ENCODE measurements at places on chromosomes 2 and 18.
A peak's percentile ranks its signal among the peaks of the same experiment; 100 is the strongest.

- DNase-seq, result no peak
Observed at GRCh38 chr2:71101656-71102055, 28.4 kb downstream of the MCEE start.

GRCh38 chr2:128710729-128711128 is 392.1 kb upstream of the HS6ST1 start:
- DNase-seq, result no peak

GRCh38 chr2:216692636-216693413 is 2.5 kb downstream of the IGFBP5 start:
- peak; percentile 83 for DNase-seq

DNA sequence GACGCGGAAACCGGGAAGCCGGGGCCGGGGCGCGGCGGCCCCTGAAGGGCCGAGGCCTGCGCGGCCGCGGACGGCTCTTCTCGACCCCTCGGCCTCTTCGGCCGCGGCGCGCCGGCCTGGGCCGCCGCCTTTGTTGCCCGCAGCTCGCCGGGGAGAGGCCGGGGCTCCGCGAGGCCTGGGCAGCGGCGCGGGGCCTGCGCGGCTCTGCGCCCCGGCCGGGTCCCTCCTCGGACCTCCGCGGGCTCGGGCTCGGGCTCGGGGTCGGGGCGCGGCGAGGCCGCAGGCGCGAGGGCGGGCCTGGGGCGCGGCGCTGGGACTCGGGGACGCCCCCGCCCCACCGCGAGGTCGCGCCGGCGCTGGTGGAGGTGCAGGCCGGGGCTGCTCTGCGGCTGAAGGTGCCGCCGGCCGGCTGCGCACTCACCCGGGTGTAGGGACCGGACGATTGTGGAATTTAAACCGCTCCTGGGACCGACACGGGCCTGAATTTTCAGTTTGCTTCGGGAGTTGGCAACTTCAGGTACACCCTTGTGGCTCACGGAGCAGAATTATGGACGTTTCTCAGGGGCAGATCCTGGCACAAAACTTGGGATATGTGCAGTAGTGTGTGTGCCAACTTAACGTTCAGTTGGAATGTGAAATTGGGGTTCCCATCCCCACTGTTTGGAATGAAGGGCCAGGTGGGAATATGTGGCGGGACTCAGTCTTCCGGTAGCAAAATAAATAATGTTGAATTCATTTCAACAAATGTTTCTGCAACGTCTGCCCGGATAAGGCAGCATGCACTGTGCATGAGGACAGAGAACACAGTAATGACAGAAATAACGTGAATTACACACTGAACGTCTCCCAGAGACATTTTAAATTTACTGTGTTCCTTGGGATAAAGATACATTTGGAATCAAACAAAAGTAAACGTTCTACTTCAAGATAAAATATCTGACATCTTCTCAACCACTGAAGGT is 787 bp downstream of the SOCS6 start:
- peak; percentile 41 for DNase-seq

DNA sequence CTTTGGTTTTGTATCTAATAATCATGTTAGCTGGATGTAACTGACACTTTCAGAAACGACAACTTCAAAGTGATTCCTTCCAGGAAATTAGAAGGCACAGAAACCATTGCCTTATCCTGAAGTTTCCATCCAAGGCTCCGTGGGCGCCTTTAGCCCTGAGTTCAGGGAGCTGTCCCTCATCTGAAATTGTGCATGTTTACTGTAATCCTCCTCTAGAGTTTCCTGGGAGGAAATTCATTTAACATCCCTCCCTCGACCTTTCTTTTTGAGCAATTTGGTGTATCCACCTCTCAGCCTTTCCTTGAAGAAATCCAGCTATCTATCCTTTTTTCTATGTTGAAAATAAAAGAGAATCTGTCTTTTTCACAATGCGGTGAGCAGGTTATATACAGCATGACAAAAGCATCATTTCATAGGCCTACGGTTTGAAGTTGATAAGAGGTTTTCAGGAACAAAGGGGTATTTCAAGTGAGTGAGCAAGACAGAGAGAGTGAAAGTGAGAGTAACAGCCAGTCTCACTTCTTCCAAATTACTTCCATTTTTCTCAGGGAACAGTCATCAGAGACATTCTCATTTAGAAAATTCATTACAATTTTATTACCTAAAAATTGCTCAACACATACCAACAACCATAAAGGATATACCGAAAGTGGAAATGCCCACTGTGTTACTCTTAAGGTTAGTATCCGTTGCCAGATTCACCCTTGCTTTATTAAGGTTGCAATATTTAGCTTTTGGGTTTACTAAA is 167.3 kb downstream of the MREG start:
- no peak for DNase-seq

- DNase-seq, result no peak
Observed at GRCh38 chr2:42886921-42887320, 94.5 kb upstream of the HAAO start.

DNA sequence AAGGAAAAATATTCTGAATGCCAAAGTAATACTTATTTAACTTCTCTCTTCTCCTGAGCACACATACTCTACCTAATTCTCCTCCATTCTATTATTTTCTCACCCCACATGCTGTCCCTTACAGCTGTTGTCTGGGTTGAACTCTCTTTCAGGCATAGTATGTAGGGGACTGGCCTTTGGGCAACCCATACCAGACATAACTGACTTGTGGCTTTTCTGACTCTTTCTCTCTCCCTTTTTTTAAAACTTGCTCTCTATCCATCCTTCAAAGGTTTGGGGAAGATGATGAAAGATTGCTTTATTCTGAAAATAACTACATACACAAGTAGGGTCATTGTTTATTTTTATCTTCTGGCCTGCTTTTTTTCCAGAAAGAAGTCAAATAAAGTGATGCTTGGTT is 69.9 kb upstream of the NOSTRIN start:
- no peak for DNase-seq

DNA sequence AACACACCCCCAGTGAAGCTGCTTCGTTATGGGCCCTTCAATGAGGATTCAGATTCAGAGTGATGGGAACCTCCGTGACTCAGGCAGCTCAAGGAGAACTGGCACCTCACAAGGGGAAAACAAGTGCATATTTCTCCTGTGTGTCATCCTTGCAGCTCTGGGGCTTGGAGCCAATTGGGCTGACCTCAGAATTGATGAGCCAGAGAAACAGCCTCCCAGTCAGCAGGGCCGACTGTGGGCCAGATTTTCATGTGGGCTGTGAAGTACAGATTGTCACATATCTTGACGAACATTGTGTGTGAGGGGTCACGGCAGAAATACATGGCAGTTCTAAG is 189.6 kb upstream of the SP5 start:
- no peak for DNase-seq

GRCh38 chr18:21389283-21389682 is 147.3 kb downstream of the GREB1L start:
- no peak for DNase-seq

DNA sequence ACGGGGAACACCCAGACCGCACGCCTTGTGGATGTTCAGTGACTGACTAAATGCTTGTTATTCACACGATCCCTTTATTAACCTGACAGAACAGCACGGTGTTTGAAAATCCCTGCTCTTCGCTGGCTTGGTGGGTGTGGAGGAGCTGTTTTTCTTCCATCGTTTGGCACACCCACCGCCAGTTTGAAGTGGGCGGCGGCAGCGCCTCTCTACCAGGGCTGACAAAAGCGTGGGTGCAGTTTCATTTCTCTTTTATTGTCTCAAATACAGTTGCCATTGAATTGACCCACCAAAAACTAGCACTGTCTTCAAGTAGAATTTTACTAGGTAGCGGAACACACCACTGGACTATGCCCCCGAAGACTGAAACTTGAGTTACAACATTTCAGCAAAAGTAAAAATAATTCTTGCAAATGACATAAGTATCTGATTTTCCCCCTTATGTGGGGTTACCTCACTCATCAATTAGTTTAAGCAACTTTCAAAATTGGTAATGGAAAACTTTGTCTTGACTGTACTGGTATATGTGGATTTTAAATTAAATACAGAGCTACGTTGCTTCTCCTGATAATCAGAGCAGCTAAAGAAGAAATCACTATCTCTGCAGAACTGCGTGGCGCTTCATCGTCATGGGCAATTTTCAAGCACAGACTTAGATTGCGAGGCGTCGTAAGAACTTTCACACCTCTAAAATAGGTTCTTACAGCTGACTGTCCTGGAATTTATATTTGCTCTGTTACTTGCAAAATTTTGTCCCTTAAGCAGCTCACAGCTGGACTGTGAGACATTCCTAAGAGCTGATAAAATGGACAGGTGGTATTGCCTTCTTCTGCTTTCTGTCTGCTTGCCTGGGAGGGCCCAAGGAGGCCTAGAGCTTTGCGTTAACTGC is 60.9 kb downstream of the LDLRAD4 start:
- DNase-seq, result no peak

DNA sequence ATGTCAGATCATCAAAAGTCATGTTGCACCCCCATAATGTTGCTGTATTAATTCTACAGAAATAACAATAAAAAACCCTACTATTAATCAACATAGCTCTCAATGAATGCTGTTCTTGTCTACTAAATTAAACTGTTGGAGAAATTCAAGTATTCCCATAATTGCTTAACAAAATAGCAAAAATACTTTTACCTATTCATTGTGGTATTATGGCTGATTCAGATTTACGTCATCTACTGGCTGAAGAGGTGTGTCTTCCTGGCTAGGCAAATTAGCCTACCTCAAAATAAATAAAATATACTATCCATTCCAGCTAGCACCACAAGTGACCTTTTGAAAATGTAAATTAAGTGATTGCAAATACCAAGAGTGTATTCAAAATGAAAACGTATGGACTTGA is 249.4 kb downstream of the MEIS1 start:
- DNase-seq, result no peak

GRCh38 chr2:70817284-70817954 is 3.0 kb downstream of the CLEC4F start:
- DNase-seq, result no peak

DNA sequence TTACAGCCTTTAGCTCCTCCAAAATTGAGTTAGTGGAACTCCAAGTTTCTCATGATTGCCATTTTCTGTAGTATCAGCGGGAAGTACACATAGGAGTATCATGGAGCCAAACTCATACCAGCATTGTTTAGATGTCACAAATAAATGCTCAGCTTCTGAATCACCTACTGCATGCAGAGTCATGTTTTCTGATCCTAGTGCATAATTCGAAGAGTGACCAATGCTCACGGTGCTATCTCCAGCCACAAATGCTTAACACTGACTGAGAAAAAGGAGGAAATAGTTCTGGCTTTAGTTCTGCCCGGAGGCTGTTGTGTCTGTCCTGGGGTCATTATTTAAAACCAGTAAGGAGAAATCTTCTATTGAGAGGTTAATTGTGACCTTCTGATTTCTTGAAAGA is 45.4 kb upstream of the LRATD1 start:
- no peak for DNase-seq

DNA sequence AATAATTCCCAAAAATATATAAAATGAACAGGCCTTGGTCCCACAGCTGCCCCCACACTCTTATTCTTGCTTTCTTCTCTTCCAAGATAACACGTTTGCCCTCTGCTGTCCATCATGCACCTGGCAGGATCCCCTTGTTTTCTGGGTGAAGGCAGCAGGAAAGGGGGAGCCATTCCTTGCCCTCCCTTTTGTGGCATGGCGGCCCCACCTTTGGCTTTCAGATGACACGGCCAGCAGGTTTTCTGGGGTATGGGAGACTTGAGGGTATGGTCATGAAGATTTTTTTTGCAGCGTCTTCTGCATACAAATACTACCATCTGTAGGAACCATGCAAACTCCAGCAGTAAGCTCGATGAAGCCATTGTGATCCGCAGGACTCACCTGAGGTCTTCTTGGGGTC is 118.8 kb downstream of the MAPK4 start:
- no peak for DNase-seq

DNA sequence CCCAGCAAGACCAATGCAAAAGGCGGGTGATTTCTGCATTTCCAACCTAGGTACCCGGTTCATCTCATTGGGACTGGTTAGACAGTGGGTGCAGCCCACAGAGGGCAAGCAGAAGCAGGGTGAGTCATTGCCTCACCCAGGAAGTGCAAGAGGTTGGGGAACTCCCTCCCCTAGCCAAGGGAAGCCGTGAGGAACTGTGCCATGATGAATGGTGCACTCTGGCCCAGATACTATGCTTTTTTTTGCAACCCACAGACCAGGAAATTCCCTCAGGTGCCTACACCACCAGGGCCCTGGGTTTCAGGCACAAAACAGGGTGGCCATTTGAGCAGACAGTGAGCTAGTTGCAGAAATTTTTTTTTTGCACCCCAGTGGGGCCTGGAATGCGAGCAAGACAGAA is 662.6 kb upstream of the ACVR2A start:
- no peak for DNase-seq

DNA sequence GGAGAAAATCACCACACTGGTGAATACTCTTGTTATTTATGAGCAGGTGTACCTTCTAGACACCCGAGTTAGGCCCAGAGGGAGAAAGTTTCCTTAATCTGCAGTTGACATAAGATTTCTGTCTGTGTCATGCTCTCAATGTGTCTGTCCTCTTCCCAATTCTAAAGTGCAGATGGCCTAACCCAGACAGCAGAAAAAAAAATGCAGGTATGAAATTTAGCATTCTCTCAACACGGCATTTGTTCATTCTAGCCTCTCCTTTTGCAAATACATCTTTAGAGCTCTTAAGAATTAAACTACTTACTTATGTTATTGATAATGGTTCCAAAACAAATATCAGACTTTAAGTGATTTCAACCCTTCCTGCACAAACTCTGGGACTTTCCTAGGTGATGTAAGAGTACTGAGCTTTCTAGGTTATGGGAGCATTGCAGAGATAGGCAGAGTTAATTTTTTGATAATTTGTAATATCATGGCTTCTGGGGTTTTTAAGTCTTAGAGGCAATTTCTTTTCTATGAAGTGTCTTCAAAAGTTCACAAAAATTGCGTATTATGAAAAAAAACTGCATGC is 32.9 kb upstream of the ITGB6 start:
- DNase-seq, result no peak

- no peak for DNase-seq
Observed at GRCh38 chr2:12074126-12074844, 327.9 kb downstream of the LPIN1 start.

DNA sequence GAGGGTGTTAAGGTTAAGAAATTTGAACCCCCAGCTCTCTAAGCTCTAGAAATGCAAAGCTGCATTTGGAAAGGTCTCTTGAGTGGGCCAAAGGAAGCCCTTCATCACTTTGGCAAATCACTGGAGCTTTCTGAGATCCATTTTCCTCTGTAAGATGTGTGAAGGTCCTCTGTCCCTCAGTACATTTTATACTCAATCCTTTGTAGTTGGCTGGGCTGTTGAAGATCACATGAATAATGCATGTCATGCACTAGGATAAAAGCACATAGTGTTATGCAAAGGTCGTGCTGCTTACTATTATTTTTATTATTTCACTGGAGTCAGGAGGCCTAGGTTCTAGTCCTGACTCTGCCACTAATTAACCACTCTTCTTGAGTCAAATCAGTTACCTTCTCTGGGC is 124.9 kb downstream of the FSHR start:
- DNase-seq, result no peak

- no peak for DNase-seq
Observed at GRCh38 chr2:70403267-70404053, 101.6 kb upstream of the FAM136A start.
